ENCODE measurements at places on chromosomes 6 and 20. TPM values are rescaled to one million over a fixed set of nuclear protein-coding genes. Genes with fewer than 3 reads are reported as not detected.

The DLL1 gene
- not detected for total RNA-seq

The CDC5L gene
- total RNA-seq, result 9.7 TPM

The NNAT gene
- total RNA-seq, result 0.47 TPM

The RRAGD gene
- total RNA-seq, result 1.5 TPM

The NKX2-2 gene
- total RNA-seq, result not detected

The LY6G5C gene
- total RNA-seq, result not detected

The MAN1A1 gene
- total RNA-seq, result 59.3 TPM

Data from pericardium fibroblast (primary cell).